Activated CD4-positive, CD25-positive, alpha-beta regulatory T cell treated with anti-CD3 and anti-CD28 coated beads, Interleukin-2, amount 50 U/mL, for 72 hours (primary cell): ENCODE measurements at places on chromosomes 6 and 20.

- no peak for DNase-seq
Measured at GRCh38 chr20:9632991-9633390, 118.6 kb downstream of the LAMP5 start.

- no peak for DNase-seq
Measured at GRCh38 chr6:88296694-88297093, 130.5 kb upstream of the CNR1 start.

DNA sequence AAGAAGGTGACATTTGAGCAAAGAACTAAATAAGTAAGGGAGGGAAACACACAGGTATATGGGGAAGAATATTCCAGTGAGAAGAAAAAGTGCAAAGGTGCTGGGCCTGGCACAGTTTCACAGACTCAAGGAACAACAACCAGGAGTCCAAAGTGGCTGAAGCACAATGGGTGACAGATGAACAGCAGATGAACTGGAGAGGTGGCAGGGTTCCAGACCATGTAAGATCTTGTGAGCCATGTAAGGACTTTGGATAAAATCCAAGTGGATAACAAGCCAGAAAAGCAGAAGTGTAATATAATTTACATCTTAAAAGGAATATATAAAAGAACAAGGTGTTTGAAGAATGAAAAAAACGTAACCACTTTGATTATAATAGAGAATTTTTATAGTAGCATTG is 87.9 kb downstream of the MMS22L start:
- DNase-seq = no peak

- no peak for DNase-seq
Measured at GRCh38 chr6:811831-812230, 118.9 kb upstream of the EXOC2 start.

GRCh38 chr20:47097691-47098622 is 203.3 kb downstream of the EYA2 start:
- DNase-seq = no peak

GRCh38 chr6:31901415-31901952 is 402 bp downstream of the ZBTB12 start:
- peak; percentile 61 for DNase-seq

DNA sequence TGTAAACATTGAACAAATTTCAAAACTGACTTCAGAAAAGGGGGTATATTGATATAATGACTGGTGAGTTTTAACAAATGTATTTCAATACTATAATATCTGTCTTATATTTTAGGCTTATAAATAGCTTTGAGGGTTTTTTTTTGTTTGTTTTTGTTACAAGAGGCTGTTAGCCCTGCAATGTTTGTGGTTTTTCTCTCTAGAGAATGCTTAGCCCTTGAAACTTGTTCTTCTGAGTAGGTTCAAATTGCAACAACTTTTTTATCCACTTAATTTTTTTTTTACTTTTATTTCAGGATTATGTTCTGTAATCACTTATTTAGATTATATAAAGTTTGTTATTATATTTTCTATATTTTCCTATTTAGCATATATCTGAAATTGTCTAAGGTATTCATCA is 333.2 kb downstream of the RIMS1 start:
- DNase-seq = no peak

DNA sequence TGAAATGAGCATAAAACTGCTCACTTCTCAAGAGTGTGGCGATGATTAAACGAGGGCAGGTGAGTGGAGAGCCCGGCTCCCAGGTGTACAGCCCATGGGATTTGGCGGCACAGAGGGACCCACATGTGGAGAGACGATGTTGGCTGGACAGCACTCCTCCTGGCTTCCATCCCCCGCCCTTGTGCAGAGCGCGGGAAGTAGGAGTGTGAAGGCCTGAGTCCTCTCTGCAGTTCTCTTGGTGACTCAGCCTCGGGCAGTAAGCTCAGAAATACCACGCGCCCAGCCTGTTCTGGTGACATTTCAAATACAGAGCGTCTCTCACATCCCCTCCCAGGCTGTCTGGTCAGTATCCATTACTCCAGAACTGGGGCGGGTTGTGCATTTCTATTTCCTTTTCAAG is 94.2 kb upstream of the SRSF6 start:
- no peak for DNase-seq

GRCh38 chr6:141562851-141563763 is 569.6 kb upstream of the GJE1 start:
- peak; percentile 38 for DNase-seq

DNA sequence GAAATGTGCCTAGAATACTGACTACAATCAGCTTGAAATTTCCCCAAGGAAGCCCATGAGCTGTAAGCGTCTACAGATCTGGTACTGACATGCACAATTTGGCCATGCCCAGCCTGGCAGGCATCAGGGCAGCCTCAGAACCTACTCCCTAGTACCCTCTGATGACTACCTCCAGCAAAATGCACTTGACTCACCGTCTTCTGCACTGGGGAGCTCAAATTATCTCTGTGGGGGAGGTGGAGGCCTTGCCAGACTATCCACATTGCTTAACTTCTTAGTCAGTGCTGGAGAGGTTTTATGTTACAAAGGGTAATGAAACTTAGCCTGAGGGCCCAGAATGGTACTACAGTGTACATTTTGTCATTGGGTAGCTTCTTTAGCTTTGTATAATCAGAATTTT is 126.0 kb upstream of the ADGRF1 start:
- no peak for DNase-seq

GRCh38 chr20:8664778-8665177 is 404.1 kb upstream of the PLCB4 start:
- no peak for DNase-seq

- DNase-seq = no peak
Measured at GRCh38 chr6:100433726-100434435, 30.8 kb downstream of the SIM1 start.

- no peak for DNase-seq
Measured at GRCh38 chr6:13339863-13340630, 11.7 kb upstream of the TBC1D7 start.

- DNase-seq = no peak
Measured at GRCh38 chr20:9926476-9926875, 87.6 kb upstream of the PAK5 start.

- no peak for DNase-seq
Measured at GRCh38 chr6:53244958-53245357, 96.3 kb upstream of the GCM1 start.

DNA sequence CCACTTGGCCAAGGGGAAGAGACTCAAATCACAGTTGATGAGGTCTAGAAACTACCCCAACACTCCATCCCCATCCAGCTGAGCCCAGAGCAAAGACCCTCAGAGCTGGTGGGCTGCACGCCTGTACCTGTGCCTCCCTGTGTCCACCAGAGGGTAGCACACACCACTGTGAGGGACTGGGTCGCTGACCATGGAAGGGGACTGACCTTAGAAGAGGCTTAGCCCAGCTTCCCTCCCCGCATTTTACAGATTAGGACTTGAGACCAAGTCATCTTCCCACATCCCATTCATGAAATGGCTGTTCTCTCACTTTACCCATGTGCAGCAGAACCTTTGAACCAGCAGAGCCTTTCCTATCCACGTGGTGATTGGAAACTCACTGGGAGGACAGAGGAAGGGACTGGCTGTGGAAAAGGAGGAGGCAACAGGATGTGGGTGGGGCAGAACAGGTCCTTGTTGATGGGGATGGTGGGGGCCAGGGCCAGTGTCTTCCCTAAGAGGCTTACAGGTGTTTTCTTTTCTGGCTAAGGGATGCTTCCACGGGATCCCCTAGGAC is 44.3 kb downstream of the CPXM1 start:
- DNase-seq = no peak

DNA sequence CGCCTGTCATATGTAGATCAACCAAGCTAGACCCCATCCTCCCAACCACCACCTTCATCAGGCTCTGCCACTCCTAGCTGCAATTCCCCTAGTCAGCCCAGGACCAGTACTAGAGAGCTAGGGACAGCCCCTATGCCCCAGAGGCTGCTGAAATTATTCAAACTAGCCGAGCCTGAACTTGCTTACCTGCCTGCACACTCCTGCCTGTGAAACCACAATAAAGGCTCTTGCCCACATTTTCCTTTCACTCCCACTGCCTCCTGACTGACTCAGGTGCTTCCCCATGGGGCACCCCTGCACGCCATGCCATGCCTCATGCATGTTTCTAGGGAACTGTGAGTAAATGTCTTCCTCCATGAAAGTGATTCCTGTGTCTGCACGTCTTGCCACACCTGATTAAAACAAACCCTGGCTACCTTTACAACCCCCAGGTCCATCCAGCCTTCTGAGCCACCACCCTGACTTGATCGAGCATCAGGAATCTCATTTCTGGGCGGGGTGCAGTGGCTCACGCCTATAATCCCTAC is 66.5 kb upstream of the IER3 start:
- peak; percentile 69 for DNase-seq

DNA sequence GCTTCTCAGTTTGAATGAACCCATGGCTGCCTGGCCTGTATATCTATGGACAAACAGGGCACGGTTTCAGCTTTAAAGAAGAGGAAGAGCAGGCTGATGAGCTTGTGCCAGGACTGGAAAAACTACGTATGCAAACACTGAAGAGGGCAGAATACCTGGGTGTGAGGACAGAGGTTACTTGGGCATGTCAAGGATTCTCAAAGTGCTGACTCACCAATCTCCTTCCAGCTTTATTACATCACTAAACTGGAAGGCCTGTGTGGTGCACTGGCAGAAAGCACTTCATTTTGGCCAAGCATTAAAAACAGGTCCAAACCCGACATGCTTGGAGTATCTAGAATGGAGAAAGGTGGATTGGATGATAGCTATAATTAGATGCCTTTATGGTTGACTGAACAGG is 95.2 kb downstream of the GMPR start:
- DNase-seq = no peak

DNA sequence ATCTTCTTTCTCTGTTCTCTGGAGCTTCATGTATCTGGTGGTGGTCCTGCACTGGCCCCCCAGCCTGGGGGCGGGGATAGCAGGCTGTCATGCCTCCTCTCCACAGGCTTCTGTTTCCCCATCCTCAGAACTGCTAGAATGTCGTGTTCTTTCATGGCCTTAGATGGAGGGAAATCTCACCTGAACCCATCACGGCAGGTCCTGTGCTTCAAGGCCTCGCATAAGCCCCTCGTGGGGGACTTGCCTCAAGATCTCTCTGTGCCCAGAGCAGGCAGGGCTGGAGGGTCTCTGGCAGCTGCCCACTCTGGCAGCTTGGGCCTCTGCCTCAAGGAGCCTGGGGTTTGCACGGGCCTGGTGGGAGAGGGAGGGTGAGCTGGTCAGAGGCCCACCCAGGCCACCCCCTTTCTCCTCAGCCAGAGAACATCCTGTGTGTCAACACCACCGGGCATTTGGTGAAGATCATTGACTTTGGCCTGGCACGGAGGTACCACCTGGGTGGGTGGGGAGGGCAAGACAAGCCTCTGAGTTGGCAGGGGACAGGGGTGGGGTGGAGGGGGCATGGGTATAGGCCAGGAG is 11.3 kb downstream of the MYLK2 start:
- no peak for DNase-seq

DNA sequence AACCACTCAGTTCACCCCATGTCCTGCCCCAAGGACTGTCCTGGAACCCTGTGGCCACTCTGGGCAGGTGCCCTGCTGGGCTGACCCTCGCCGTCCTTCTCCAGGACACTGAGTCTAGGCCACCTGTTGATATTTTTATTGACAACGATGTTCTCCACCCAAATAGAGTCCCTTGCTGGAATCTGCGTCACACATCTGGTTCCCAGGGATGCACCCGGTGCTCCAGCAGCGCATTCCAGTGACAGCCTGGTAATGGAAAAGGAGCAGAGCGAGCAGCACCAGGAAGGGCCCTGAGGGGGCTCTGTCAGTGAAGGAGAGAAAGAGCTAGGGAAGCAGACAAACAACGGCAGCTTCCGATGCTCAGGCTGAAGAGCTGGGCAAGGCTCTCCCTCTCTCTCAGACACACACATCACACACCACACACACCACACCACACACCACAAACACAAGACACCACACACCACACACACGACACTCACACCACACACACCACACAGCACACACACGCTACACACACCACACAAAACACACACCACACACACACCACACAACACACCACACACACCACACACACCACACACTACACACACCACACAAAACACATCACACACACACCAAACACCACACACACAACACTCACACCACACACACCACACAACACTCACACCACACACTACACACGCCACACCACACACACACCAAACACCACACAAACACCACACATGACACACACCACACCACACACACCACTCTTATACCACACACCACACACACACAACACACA is 117.9 kb upstream of the THBS2 start:
- no peak for DNase-seq

DNA sequence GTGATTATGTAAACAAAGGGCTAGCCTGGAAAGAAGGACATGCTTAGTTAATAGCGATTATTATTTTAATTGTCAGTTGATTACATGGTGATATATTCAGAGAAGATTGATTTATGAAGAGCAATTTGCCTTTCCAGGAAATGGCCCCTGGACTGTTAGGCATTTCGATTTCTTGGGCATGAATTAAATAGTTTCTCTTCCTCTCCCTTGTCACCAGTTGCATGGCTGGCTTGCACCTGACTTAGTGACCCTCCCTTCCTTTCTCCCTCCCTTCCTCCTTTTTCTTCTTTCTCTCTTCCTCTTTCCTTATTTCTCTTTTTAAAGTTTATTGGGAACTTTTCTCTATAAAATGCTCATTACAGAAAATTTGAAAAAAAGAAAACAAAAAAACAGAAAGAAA is 235.4 kb downstream of the CDC5L start:
- DNase-seq = no peak

DNA sequence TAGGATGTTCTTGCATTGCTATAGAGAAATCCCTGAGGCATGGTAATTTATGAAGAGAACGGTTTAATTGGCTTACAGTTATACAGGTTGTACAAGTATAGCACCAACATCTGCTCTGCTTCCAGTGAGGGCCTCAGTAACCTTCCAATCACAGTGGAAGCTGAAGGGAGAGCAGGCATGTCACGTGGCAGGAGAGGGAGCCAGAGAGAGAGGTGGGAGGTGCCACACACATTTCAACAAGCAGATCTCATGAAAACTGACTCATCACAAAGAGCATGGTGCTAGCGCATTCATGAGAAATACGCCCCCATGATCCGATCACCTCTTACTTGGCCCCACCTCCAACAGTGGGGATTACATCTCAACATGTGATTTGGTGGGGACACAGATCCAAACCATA is 871.2 kb downstream of the TFAP2A start:
- no peak for DNase-seq

GRCh38 chr6:77298283-77298682 is 165.0 kb downstream of the HTR1B start:
- no peak for DNase-seq

DNA sequence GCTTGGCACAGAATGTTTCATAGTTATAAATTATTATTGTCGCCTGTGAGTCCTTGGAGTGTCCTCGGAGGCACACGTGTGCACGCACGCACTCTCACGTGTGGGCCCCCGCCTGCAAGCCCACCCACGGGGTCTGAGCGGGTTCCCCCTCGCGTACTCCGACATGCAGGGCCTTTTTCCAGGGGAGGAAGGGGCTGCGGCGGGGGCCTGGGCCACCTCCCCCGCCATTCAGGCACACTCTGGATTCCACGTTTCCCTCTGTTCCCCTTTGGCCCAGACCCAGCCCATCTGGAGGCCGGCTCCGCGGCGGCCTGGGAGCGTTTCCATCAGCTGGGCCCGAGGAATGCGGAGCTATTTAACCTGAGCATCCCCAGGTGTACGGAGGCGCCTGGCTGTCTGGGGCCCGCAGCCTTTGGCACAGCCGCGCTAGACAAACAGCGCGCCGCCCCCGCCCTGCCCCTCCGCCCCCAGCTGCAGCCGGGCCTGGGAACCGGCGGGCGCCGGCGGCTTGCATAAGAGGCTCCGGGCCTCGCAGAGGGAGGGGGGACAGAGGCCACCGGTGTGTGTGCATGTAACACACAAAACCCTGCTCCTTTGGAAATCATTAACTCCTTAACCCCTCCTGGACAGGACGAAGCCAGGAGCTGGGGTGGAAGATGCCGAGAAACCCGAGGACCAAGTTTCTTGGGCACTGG is 3.3 kb downstream of the ID1 start:
- no peak for DNase-seq
